ENCODE measurements at places on chromosomes 13 and 19. TPM values are rescaled to one million over a fixed set of nuclear protein-coding genes. Genes with fewer than 3 reads are reported as not detected.

Gene LRG1
- not detected for total RNA-seq

Gene DHDH
- total RNA-seq = not detected

Gene ADGRL1
- 4.7 TPM for total RNA-seq

Gene DEDD2
- 28.5 TPM for total RNA-seq

Gene CNN1
- 84.6 TPM for total RNA-seq

Gene SMIM24
- 3.2 TPM for total RNA-seq

Gene POGLUT2
- total RNA-seq = 78.8 TPM

Gene ZNF221
- 2.2 TPM for total RNA-seq

Gene MCF2L
- total RNA-seq = 24.0 TPM

Gene PSG7
- not detected for total RNA-seq

Gene DPF1
- 0.63 TPM for total RNA-seq

Gene KIR2DL3
- total RNA-seq = not detected

Gene CYP2A7
- not detected for total RNA-seq

Gene SWSAP1
- 1.6 TPM for total RNA-seq

Gene SBSN
- total RNA-seq = not detected

Gene UBE2L5
- not detected for total RNA-seq

Gene CAPN12
- 4.6 TPM for total RNA-seq

Gene GARIN5A
- total RNA-seq = 7.4 TPM

Gene KIR3DL1
- total RNA-seq = not detected

Gene CYP4F22
- total RNA-seq = not detected

Gene SHKBP1
- total RNA-seq = 139 TPM

Gene OLFM2
- 1.5 TPM for total RNA-seq

Gene ADM5
- total RNA-seq = 0.49 TPM

Gene ZNF699
- total RNA-seq = 10.5 TPM

Gene JSRP1
- 0.16 TPM for total RNA-seq

Gene SPC24
- total RNA-seq = 71.4 TPM

Gene NLRP7
- not detected for total RNA-seq

Gene LILRB2
- not detected for total RNA-seq

Gene SPTBN4
- 0.38 TPM for total RNA-seq

Gene MEIOSIN
- not detected for total RNA-seq

Gene MYBPC2
- total RNA-seq = not detected

Gene PGLYRP1
- not detected for total RNA-seq

Gene TTC9B
- not detected for total RNA-seq

Gene PRR22
- total RNA-seq = 0.51 TPM

Gene CYP4F8
- not detected for total RNA-seq
